ENCODE measurements at places on chromosomes 5 and 9. TPM values are rescaled to one million over a fixed set of nuclear protein-coding genes. Genes with fewer than 3 reads are reported as not detected.

The ITGA2 gene
- 8.3 TPM for total RNA-seq

The PCDHA6 gene
- 0.17 TPM for total RNA-seq

The CYSRT1 gene
- total RNA-seq: 0.17 TPM

The CD14 gene
- total RNA-seq: 0.32 TPM

The C7 gene
- total RNA-seq: 0.26 TPM

Data from bronchial smooth muscle cell (primary cell).